ENCODE measurements at places on chromosomes 11 and 22.

GRCh38 chr11:43894546-43894945, 13.9 kb downstream of the ALKBH3 start:
- no peak for DNase-seq

GRCh38 chr11:47466701-47467250, 17.8 kb upstream of the RAPSN start:
- DNase-seq: no peak

- DNase-seq: no peak
Observed at GRCh38 chr11:72240461-72241290, 3.3 kb downstream of the PHOX2A start.

DNA sequence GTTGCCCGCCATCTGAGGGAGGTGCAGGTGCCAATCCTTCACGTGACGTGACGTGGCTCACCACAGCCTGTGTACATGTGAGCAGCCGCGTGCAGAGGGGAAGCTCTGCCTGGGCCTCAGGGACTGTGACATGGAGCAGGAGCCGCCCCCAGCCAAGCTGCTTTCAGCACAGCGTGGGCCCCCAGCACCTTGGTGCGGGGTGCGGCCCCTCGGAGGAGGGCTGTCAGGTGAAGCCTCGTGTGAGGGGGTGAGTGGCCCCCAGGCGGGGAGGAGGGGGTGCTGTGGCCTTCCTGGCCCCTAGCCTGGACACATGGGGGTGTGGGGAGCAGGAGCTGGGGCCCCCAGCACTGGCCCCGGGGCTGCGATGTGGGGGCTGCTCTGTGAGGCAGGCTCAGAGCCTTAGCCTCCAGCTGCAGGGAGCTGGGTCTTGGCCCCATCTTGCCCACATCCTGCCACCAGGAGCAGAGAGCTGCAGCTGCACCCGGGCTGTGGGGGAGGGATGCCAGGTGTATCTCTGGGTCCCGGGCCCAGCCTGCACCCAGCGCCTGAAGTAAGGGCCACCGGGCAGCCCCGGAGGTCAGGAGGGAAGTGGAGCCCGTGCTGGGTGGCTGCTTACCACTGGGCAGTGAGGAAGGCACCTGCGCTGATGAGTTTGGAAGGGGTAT, at the start of gene ADORA2A:
ADORA2A (plus strand) TSS at position 100 of the 665 bp plus-strand sequence. CDS start 5,806 bp downstream, outside the sequence.
- DNase-seq: peak; percentile 84

GRCh38 chr22:21626735-21627469, 2.9 kb downstream of the YDJC start:
- DNase-seq: no peak

GRCh38 chr22:38834215-38834953, 9.4 kb downstream of the NPTXR start:
- DNase-seq: no peak

- DNase-seq: peak; percentile 11
Observed at GRCh38 chr11:44747316-44747715, 20.6 kb downstream of the TSPAN18 start.

- no peak for DNase-seq
Observed at GRCh38 chr11:99327066-99327465, 306.3 kb downstream of the CNTN5 start.

GRCh38 chr22:42434748-42435425, 2.7 kb upstream of the NFAM1 start:
- no peak for DNase-seq

- DNase-seq: no peak
Observed at GRCh38 chr22:24095826-24096757, 85.0 kb downstream of the CABIN1 start.

DNA sequence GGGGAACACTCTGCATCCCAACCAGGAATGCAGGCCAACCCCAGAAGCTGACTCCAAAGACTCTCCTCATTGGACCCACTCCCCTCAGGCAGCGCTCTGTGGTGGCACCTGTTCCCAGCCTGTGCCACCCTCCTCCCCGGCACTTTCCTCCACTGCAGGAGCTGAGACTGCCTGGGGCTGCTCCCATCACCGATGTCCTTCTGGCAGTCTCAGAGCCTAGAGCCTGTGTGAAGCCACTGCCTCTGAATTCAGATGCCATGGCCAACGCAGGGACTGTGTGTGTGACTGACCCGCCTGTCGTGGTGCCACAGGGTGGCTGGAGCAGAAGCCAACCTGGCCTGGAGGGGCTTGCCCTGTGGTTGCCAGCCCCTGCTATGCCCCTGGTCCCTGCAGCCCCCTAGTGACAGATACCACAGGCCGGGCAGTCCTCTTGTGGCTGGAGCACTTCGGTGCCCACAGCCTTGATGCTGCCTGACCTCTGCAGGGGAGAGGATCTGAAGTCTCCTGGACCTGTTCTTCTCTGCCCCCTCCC, 43.2 kb downstream of the TBX1 start:
- DNase-seq: no peak

DNA sequence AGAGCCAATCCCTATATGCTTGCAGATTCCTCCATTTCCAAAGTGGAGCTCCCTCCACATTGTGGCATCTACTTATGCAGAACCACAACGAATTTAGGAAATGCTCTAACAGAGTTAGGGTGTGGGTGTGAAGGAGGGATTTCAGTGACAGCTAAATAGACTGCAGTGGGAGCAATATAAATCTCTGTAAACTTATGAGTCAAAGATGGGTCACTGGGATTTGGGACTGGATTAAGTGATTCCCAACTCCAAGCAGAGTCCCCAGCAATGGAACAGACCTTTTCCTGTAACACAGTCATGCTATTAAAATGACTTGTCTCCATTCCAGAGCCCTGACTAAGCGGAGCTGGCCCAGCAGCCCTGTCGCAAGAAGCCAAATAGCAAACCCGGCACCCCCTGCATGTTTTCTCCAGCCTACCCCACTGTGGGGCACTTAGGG, 36.6 kb downstream of the RPL27A start:
- no peak for DNase-seq

GRCh38 chr11:111886844-111887243, 7.5 kb downstream of the CFAP68 start:
- no peak for DNase-seq

DNA sequence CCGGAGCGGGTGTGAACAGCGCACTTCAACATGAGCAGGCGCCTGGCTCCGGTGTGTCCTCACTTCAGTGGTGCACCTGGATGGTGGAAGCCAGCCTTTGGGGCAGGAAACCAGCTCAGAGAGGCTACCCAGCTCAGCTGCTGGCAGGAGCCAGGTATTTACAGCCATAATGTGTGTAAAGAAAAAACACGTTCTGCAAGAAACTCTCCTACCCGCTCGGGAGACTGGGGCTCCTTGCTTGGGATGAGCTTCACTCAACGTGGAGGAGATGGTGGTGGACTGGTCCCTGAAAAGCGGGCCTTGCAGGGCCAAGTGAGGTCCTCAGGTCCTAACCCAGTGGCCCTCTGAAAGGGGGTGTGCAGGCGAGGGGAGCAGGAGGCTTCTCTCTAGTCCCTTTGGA, 7.5 kb downstream of the MCAM start:
- no peak for DNase-seq

- no peak for DNase-seq
Observed at GRCh38 chr22:32804531-32805360, 3.2 kb downstream of the TIMP3 start.

DNA sequence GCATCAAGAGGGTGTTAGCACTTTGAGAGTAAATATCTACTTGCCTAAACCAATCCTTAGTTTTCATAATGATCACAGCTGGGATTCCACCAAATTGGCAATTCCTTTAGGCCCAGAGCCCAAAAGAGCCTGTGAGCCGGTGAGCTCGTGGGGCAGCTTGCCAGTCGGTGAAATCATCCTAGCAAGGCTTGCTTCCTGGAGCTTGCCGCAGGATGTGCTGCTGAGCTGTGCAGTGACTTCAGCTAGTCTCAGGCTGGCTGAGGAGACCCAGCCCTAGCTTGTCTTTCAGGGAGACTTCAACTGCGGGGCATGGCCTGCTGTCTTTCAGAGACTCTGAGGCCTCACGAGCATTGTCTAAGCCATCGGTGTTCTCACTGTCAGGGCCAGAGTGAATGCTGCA, 73.6 kb upstream of the SUSD2 start:
- no peak for DNase-seq

DNA sequence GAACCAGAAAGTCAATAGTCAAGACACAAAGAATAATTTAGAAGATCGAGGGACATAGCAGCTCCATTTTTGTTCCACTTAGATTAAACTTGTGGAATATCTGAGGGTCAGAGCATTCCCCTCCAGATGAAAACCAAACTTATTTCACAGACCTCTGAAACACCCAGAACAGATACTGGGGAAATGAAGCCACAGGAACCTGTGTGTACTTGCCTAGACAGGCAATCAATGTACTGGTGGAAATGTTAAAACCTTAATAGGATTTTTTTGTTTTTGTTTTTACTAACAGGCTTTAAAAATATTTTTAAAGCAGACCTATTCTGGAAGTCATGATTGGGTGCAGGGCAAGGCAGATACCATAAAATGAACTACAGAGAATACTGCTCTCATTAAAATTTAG, 4.1 kb upstream of the FAR1 start:
- no peak for DNase-seq

GRCh38 chr11:94089341-94089740, 39.3 kb upstream of the PANX1 start:
- no peak for DNase-seq

- no peak for DNase-seq
Observed at GRCh38 chr11:102757823-102758549, 22.4 kb downstream of the MMP10 start.

DNA sequence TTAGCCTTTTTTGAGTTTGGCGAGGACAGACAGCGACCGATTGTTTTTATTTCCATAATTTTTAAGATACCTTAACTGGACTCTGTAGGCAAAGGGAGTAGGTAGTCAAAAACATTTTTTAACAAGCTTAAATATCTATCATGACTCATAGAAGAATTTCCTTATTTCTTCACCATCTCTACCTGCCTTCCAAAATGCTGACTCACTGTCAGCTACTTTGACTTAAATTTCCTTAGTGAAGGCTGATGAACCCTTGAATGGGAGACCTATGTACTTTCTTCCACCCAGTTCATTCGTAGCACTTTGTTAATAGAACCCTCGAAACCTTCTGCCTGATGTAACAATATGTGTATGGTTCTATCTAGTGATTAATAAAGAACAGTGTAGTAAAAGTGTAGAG, 1.1 kb upstream of the MTMR2 start:
- no peak for DNase-seq

- DNase-seq: no peak
Observed at GRCh38 chr11:1862588-1863351, 9.9 kb downstream of the LSP1 start.

- no peak for DNase-seq
Observed at GRCh38 chr11:61491736-61492395, 16.7 kb upstream of the LRRC10B start.

DNA sequence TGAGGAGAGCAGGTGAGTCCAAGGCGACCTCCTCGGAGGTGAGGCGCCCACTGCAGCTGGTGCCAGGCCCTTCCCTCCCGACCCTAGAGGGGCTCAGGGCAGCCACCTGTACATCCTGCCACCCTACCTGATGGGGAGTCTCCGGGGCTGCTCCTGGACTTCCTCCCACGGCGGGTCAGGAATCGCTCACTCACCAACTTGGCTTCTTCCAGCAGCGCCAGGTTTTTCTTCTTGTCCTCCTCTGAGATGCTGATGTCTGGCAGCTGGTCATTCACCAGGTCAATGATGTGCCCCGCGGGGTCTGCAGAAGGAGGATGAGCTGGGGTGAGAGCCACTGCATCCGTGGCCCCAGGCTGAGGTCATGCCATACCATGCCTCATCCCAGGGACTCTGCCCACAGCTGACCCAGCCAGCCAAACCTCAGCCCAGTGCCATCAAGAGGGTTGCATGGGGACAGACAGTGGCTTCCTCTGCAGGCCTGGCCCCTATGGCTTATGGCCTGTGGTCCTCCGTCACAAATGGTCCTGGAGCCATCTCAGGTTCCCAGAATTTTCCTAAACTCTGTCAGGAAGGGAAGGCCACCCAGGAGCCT, 61.0 kb upstream of the LYVE1 start:
- DNase-seq: no peak

DNA sequence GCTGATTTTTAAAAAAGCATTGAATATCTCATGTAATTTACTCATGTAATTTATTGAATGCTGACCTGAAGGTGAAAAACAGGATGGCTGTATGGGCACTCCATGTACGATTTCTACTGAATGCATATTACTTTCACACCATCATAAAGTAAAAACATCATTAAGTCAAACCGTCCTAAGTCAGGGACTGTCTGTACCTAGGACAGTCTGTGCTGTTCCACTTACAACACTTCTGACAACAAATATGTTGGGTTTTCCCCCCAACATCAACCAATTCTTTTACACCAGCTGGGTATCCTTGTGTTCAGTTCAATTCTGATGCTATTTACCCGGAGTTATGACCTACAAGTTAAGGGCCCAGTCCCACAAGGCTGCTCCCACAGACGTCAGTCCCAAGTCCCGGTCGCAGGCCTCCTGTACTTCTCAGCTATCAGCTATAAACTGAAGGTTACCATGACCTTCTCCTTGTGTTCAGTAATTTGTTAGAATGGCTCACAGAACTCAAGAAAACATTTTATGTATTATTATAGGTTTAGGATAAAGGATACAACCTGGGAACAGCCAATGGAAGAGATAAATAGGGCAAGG, 17.0 kb downstream of the UVRAG start:
- DNase-seq: no peak

- DNase-seq: no peak
Observed at GRCh38 chr11:68480852-68481510, 20.4 kb downstream of the PPP6R3 start.

- DNase-seq: no peak
Observed at GRCh38 chr11:14451825-14452224, 47.8 kb downstream of the COPB1 start.

GRCh38 chr22:27278946-27279345, 522.6 kb downstream of the MN1 start:
- DNase-seq: no peak

GRCh38 chr22:47788461-47788860, 1026.0 kb downstream of the TBC1D22A start:
- no peak for DNase-seq

GRCh38 chr22:43829904-43830851, 18.1 kb upstream of the EFCAB6 start:
- no peak for DNase-seq

GRCh38 chr11:117423046-117423575, 95.5 kb downstream of the CEP164 start:
- DNase-seq: no peak

DNA sequence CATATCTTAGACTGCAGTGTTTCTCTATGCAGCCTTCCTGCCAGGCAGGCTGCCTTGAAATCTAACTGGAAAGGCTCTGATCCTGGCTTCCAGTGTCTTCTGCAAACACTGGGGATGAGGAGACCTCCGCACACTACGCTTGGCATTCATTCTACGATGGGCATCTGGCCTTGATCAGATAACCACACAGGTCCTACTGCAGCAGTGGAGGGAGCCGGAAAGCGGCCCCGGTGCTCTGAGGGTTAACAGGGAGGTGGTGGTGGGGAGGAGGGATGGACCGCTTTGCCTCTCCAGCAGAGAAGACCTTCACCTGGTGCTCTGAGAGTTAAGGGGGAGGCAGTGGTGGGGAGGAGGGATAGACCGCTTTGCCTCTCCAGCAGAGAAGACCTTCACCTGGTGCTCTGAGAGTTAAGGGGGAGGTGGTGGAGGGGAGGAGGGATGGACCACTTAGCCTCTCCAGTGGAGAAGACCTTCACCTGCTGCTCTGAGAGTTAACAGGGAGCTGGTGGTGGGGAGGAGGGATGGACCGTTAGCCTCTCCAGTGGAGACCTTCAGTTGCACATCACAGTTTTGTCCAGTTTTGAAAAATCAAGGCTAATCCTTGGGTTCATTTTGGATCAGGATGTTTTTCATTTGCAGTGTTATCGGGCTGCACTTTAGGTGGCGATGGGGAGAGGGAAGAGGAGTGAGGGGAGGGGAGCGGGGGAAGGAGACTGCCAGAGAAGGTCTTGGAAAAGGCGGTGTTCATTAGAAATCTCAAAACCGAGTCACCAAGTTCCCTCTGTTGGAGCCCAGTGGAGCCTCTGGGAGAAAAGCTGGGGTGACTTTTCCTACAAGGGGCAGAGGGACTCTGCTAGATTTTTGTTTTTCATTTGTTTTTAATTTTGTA, 5.6 kb downstream of the GAL start:
- DNase-seq: no peak

All from CD4-positive, alpha-beta T cell treated with Interleukin-12 subunit alpha and Interleukin-12 subunit beta, for 1 hour (primary cell).